ENCODE measurements at places on chromosomes 7 and 10.

GRCh38 chr10:48224979-48225560, 49.4 kb downstream of the FRMPD2 start:
- DNase-seq = no peak

- no peak for DNase-seq
Observed at GRCh38 chr7:22801912-22802311, 20.7 kb downstream of the TOMM7 start.

DNA sequence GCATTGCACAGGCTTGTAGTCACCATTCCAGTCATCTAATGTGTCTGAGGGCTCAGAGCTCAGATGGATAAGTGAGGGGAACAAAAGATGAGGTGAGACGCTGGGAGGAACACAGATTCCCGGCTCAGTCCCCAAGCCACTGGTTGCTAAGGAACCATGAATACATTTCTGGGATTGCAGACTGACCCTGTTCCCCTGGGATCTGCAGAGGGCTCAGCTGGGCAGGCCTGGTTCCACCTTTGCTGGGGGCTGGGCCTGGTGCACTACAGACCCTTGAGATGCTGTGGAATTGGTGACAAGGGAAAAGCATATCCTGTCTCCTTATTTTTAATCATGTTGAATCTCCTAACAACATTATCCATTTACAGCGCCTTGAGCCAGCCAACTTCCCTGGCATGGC, 19.2 kb downstream of the ELFN1 start:
- no peak for DNase-seq

GRCh38 chr10:102802920-102803534, 34.2 kb downstream of the CYP17A1 start:
- no peak for DNase-seq

GRCh38 chr10:112810711-112811151, 139.3 kb upstream of the TCF7L2 start:
- no peak for DNase-seq

GRCh38 chr7:16515785-16516685, 10.6 kb upstream of the LRRC72 start:
- DNase-seq = no peak

GRCh38 chr10:61592581-61592980, 70.1 kb upstream of the CABCOCO1 start:
- no peak for DNase-seq

DNA sequence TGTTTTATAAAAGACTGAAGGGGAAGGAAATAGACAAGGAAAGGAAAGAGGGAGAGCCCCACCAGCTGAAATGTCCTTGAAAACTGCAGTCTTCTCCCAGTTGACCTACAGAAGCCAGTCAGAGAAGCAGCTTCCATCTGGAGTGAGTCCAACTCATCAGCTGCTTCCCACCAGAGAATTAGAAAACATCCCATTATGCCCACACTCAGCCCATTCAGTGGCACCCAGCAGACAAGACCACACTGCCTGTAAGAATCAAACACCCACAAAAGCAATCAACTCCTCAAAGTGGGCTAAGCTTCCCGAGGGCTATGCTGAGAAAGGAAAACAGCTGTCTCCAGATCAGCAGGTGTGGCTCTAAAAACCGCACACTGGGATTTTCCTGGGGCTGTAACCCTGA, 29.6 kb upstream of the TMEM213 start:
- no peak for DNase-seq

DNA sequence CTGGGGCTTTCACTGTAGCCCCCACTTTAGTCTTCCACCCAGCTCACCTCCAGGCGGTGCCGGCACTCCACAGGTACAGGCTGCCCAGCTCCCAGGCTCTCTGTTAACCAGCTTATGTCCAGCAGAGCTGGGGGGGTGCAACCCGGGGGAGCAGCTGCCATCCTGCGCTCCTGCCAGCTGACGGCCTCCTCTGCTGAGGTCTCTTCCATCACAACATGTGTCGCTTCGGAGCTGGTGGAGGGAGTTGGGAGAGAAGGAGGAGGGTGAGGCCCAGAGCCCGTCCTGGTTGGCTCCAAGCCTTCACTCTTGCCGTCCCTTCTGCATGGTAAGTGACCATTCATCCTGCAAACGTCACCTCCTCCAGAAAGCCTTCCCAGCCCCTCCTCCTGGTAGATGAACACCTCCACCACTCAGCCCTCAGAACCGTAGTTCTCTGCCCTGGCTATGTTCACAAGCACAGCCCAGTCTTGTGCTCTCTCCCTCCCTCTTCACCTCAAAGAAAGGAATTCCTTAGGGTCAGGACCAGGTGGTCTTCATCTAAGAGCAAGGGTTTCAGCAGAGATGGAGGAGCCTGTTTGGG, 1.6 kb downstream of the POLM start:
- peak; percentile 21 for DNase-seq

DNA sequence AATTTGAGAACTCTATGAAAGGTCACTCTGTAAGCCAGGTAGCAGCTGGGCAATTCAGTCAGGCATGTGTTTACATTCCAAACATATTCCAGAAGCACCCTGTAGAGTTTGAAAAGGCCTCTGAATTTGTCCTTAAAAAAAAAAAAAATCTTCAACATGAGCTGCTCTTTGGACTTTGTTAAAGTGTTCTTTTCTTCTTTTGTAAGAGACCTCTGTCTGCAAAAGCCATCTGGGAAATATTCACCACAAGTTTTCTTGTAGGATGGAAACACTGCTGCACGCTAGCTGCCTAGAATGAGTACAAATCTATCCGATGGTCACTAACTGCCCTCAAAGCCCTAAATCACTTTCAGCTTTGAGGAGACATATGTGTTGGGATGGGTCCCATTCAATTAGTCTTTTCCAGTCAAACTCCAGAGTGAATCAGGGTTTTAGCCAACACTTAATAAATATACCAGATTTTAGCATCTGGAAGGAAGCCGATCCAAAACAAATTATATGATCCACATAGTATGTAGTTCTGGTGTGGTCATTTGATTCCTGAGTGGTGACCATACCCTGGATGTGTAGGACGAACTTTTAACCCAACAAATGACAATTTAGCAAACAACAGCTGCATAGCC, 85.9 kb downstream of the CD36 start:
- DNase-seq = peak; percentile 45

DNA sequence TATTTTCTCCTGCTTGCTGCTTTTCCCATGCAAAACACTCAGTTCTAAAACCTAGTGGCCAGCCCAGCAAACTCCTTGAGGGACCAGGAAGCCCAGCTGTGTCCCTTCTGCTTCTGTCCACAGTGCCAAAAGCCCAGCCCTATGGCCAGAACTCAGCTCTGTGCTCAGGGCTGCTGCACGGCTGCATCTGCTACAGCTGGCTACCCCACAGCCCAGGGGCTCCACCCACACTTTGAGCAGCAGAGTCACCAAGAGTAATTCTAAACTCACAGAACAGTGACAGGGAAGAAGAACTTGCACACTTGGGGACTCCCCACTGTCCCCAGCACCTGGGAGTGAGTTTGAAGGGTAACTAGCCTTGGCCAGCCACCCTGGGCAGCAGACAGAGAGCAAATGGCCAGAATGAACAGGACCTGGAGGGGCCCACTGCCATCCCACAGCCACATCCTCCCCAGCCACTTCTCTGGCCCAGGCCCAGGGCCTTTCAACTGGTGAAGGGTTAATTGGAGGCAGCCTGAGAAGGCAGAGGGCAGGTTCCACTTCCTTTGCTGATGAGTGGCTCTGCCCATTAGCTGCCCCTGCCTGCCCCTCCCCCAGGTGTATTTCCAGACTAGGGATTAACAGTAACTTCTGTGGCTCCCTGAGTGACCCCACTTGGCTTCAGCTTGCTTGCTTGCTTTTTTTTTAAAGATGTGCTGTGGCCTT, 28.1 kb upstream of the TRIM8 start:
- DNase-seq = no peak

DNA sequence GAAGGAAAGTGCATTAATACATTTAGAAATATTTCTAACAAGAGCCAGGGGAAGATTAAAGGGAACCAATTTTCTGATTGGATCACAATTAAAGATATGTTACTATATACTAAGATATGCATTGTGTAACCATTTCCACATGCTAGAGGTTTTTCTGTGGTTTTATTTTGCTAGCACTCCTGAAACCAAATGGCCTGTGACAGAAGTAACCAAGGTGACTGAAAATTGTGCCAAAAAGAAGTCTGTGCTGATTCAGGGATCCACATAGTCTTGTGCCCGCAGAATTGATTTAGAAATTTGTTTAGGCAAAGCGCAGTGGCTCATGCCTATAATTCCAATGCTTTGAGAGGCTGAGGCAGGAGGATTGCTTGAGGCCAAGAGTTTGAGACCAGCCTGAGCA, 1.8 kb downstream of the CC2D2B start:
- DNase-seq = no peak

DNA sequence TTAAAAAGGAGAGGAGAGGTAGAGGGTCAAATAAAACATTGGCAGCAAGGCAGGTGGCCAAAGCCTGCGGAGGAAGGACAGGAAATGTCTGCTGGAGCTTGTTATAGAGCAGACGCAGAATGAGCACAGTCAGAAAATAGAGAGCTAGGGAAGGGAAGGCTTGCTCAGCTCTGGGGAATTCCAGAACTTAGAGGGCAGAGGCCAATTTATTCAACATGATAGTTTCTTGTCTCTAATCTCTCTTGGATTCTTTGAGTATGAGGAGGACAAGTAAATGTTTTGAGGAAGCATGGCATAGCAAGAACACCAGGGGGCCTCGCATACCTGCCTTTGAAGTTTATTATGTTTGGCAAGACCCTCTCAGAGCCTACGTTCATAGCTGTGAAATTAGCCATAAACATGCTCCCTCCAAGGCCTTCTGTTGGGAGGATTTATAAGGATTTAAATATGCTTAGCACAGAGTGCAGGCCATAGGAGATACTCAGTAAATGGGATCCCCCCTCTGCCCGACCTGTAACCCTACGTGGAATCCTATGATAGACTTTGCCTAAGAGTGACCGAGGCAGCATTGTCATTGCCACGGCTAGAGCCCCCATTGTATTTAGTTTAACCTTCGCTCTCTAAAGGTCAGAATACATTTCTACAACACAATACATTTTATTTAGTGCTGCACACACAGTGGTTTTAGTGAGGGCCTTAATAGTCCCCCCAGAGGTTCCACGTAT, 293.9 kb downstream of the CCDC3 start:
- DNase-seq = no peak

DNA sequence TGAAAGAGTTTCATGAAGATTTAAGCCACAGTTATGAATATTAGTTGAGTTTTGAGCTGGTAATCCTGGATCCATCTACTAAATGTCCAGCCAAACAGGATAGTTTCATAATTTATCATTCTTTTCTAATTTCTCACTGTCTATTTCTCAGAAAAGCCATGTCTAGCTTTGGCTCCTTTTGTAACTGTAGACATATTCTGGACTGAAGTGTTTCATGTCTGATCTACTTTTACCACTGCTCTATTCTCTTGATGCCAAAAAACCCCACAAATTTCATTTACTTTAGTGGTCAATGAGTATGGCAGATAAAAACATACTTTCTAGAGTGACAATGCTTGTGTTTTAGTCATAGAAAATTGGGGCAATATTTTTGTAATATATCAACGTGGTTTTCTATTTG, 61.2 kb downstream of the ICA1 start:
- DNase-seq = no peak

DNA sequence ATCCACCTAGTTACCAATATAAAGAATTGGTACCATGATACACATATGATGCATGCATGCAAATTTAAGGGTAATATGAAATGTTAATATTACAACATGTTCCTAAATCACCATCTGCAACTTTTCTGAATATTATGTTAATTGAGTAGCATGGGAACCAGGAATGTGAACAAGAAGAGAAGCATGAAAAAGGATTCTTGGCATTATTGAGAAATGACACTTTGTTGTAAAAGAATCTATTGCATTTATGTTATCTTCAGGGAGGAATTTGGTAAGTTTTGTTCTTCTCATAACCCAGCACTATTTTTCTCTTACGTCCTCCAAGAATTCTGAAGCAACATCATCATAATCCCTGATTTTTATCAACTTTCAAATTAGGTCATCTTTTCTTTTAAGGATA, 159.9 kb upstream of the SLC25A13 start:
- no peak for DNase-seq

DNA sequence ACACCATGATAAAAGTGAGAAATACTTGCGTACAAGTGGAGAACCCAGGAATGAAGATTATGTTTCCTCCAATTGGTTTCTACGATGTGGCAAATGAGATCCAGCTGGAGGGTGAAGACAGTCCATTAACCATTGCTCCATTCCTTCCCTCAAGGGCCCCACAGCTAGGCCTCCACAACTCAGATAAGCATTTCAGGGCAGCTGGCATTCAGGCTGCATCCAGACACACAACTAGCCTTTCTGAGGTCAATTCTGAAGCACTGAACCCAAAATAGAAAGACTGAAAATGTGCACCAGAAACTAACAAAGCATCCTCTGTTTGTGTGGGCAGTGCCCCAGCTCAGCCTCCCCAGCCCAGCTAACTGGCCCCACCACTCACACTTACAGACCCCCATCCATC, 94.8 kb downstream of the GSAP start:
- no peak for DNase-seq

DNA sequence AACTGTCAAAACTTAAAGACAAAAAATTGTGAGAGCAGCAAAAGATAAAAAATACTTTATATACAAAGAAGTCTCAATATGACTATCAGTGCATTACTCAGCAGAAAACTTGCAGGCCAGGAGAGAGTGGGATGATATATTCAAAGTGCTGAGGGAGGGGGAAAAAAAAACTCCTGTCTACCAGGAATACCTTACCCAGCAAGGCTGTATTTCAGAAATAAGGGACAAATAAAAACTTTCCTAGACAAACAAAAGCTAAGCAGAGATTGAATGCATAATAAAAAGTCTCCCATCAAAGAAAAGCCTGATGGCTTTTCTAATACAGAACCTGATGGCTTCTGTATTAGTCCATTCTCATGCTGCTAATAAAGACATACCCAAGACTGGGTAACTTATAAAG, 31.1 kb downstream of the ADAM12 start:
- DNase-seq = no peak

- DNase-seq = no peak
Observed at GRCh38 chr10:70699659-70700174, 27.4 kb downstream of the ADAMTS14 start.

DNA sequence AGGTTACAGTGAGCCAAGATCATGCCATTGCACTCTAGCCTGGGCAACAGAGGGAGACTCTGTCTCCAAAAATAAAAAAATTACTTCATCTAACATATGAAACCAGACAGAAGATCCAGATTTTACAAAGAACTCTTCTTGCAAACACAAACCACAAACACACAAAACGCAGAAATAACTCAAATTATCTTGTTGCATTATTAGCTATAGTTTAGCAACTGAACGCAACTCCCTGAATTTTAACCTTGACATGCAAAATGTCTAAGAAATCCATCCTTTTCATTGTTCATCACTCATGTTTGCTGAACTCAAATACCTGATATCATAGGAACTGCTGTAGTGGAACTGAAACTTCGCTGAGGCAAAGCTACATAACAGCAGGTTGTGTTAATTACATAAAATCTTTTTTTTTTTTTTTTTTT, 64.1 kb downstream of the MICU1 start:
- no peak for DNase-seq

Measured in NCI-H524 treated with DMSO at 0.1 percent for 48 hours (cell line).